Activated naive CD4-positive, alpha-beta T cell treated with anti-CD3 and anti-CD28 coated beads, Interleukin-2, amount 50 U/mL, for 72 hours (primary cell): ENCODE measurements at places on chromosomes 7 and 10.
A peak's percentile ranks its signal among the peaks of the same experiment; 100 is the strongest.

- DNase-seq, result peak; percentile 72
These were observed at the start of gene STAMBPL1 for GRCh38 chr10:88879534-88880281. Gene STAMBPL1 (plus strand): TSS chr10:88880245. CDS start chr10:88901709, 21,464 bp downstream.

DNA sequence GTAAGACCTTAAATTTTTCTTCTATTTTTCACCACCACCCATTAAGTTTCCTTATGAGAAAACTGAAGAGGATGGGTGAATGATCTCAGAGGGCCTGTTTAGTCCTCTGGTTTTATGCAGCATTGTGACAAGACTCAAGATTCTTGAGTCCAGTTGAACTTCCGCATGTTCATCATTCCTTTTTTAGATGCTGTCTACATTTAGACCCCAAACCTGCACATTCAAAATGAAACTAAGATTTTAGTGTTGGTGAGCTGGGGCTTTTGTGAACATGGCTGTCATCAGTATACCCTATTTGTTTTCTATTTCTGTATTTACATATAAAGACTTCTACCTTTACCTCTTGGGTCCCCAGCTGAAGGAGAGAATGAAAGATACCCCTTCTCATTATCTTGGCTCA is 31.1 kb downstream of the NET1 start:
- no peak for DNase-seq

- no peak for DNase-seq
These were observed 14.0 kb downstream of the NEURL1 start for GRCh38 chr10:103507235-103508191.

DNA sequence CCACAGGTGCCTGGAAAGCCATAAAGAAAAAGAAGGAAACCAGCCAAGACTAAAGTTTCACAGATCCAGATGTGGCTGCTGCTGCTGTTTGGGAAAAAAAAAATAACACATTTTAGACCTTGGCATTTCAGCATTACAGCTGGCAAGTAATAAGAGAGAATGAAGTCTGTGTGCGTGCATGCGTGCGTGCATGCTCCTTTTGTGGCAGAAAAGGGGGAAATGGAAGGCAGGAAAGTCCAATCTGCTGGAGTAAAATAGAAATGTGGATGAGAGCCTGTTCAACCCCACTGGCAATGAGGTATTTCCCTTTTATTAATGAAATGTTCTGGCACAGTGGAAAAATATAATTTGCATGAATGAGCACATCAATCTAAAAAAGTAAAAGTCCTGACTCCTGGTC is 137.0 kb upstream of the SEMA3A start:
- DNase-seq, result no peak

- DNase-seq, result no peak
These were observed 222.6 kb downstream of the HTR7 start for GRCh38 chr10:90635111-90635765.

DNA sequence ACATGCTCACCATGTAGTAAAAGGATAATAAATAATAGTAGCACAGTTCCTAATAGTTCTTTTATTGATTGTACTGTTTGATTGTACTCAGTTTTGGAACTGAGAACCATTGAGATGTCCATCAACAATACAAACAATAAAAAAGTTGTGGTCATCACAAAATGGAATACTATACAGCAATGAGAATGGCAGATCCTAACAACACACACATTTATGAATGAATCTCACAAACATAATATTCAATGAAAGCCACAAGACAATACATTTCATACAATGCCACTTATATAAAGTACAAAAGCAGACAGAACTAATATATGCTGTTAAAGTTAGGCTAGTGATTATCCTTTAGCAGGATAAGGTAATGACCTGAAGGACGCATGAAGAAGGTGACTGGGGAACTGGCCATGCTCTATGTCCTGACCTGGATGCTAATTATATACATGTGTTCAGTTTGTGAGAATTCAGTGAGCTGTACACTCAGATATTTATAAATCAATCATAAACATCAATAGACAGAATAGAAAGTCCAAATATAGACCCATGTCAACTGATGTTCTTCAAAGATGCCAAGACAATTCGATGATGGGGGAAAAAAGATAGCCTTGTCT is 70.0 kb downstream of the SMURF1 start:
- DNase-seq, result no peak
